T-cell (primary cell): ENCODE measurements at places on chromosomes 7 and 10. TPM values are rescaled to one million over a fixed set of nuclear protein-coding genes. Genes with fewer than 3 reads are reported as not detected.

- no peak for DNase-seq
These were observed 298.1 kb downstream of the CRPPA start for GRCh38 chr7:16123117-16123770.

- DNase-seq, result no peak
These were observed 110.1 kb downstream of the TNS3 start for GRCh38 chr7:47471831-47472230.

DNA sequence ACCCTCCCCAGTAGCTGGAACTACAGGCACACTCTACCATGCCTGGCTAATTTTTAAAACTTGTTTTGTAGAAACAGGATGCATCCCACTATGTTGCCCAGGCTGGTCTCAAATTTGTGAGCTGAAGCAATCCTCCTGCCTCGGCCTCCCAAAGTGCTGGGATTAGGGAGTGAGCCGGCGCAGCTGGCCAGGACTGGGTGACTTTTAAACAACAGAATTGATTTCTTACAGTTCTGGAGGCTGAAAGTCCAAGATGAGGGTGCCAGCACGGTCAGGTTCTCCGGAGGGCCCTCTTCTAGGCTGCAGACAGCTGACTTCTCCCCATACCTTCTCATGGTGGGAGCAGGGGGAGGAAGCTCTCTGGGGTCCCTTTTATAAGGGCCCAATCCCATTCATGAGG is 75.2 kb upstream of the CHST15 start:
- no peak for DNase-seq

DNA sequence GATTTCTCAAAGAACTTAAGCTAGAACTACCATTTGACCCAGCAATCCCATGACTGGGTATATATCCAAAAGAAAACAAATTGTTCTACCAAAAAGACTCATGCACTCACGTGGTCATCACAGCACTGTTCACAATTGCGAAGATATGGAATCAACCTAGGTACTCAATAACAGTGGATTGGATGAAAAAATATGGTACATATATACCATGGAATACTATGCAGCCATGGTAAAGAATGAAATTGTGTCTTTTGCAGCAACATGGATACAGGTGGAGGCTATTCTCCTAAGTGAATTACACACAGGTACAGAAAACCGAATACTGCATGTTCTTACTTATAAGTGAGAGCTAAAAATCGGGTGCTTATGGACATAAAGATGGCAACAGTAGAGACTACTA is 61.8 kb downstream of the PIK3CG start:
- no peak for DNase-seq

Gene SPDYE5
- 0.30 TPM for total RNA-seq

Gene TMEM176B
- total RNA-seq, result 0.73 TPM

Gene FAM221A
- 7.8 TPM for total RNA-seq
